ENCODE measurements at places on chromosomes 13 and 19.

GRCh38 chr13:31998131-31998530 lies 33.4 kb upstream of the FRY start:
- no peak for DNase-seq

- DNase-seq, result no peak
These were observed 18.3 kb downstream of the VWA8 start for GRCh38 chr13:41942462-41943094.

DNA sequence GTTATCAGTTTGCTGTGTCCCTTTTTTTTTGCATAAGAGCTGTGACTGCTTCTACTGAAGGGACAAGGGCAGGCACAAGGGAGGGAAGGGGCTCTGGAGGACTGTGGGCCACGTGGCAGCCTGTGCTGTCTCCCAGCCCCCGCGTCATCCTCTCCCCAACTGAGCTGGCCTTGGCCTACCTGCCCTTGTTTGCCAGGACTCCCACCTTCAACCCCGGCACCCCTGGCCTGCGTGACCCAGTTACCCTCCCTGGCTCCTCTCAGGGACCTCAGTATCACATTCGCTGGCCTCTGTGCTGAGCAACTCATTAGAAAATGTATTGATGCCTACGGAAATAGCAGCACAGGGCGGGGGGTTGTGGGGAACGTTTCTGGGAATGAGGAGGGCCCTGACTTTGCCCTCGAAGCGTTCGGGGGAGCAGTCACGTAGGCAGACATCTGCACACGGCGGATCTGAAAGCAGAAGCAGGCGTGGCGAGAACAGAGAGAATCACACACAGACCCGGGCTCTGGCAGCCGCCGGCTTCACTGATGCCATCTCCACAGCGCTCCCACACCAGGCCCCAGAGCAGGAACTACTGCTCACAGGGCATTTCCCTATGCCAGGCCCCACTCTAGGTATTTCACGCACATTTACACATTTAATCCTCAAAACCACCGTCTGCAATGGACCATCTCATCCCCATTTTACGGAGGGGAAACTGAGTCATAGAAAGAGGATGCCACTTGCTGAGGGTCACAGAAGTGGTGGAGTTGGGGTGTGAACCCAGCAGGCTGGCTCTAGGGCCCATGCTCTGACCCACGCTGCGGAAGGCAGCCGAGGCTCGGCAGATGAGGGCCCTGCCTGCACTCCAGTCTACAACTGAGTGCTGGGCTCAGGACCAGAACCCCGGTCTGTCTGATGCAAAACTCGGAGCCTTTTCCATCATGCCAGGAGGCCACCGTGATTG lies 5.7 kb upstream of the ATF5 start:
- no peak for DNase-seq

- no peak for DNase-seq
These were observed 2.6 kb upstream of the MEIS3 start for GRCh38 chr19:47421844-47422395.

GRCh38 chr19:33477781-33478180 lies 43.8 kb downstream of the PEPD start:
- DNase-seq, result no peak

GRCh38 chr13:98144801-98145350 lies 2.0 kb downstream of the FARP1 start:
- DNase-seq, result peak; percentile 54

DNA sequence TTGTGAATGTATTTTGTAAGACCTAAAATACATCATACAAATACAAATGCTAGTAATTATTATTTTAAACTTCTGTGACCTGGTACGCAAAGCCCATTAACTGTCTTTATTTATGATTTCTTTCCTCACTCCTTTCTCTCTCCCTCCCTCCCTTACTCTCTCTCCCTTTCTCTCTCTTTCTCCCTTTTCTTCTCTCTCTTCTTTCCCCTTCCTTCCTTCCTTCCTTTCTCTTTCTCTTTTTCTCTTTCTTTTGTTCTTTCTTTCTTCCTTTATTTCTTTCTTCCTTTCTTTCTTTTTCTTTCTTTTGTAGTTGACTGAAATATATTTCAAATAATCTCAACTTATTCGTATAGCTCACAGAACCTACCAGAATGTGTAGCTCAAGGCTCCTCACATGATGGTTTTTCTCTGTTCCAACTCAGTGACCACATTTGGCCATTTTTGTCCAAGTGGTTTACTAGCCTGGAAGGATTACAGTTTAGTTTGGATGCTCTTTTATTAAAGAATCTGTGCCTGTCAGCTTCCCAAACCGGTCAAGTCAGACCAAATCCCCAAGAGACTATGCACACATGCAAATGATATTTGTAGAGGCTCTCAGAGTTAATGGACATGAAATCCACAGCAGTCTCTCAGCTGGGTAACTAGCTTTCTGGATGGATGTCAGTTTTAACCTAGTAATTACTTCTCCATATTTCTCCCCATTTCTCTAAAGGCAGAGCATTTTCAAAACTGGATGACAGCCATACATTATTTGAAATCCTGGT lies 71.7 kb downstream of the POSTN start:
- peak; percentile 73 for DNase-seq

- DNase-seq, result no peak
These were observed 667 bp downstream of the ZNF878 start for GRCh38 chr19:12052091-12052496.

DNA sequence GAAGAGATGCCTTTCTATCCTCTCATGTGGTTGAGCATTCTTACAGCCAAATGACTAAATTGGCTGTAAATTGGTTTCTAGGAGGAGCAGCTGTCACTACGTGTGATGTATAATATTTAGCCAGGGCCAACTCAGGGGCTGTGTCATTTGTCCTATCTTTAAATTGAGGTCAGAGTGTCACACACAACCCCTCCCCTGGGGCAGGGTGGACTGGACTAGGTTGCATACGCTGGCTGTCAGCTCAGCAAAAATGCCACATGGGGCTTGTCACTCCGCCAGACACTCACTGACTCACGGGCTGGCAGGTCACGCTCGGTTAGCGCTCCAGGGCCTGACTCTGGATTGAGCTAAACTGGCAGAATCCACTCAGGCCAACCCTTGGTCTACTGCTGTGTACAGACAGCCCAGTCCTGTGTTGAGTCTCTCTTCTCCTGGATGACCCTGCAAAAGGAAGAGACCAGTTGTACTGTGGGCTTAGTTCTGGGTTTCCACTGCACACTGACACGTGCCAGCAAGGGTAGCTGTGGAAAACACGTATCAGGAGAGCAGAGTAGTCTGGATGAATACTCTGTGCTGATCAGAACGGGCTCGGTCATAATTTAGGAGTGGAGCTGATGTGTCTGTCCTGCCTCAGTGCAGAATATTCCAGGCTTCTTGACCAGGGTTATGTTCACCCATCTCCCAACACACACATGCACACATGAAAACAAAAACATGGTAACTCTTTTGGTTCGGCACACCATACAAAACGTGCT lies 29.1 kb downstream of the SHISA2 start:
- peak; percentile 89 for DNase-seq

GRCh38 chr19:29875931-29876330 lies 64.1 kb downstream of the CCNE1 start:
- no peak for DNase-seq

GRCh38 chr19:54248016-54248601 lies 5.5 kb upstream of the LILRA6 start:
- DNase-seq, result peak; percentile 14

DNA sequence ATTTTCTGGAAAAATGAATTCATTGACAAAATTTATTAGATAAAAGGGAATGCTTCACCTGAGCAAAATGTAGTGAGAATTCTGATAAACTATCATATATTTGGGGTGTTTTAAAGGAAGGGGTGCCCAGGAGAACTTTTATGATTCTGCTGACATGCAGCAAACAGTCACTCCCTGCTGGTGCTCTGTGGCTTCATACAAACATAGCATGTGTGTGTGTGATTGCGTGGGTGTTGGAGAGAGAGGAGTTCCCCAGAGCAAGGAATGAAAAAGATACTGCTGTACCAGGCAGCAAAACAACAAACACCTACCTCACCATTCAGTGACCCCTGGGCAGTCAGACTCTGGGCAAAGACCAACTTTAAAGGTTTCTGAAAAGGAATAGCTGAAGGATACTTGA lies 546.7 kb downstream of the RFC3 start:
- no peak for DNase-seq

DNA sequence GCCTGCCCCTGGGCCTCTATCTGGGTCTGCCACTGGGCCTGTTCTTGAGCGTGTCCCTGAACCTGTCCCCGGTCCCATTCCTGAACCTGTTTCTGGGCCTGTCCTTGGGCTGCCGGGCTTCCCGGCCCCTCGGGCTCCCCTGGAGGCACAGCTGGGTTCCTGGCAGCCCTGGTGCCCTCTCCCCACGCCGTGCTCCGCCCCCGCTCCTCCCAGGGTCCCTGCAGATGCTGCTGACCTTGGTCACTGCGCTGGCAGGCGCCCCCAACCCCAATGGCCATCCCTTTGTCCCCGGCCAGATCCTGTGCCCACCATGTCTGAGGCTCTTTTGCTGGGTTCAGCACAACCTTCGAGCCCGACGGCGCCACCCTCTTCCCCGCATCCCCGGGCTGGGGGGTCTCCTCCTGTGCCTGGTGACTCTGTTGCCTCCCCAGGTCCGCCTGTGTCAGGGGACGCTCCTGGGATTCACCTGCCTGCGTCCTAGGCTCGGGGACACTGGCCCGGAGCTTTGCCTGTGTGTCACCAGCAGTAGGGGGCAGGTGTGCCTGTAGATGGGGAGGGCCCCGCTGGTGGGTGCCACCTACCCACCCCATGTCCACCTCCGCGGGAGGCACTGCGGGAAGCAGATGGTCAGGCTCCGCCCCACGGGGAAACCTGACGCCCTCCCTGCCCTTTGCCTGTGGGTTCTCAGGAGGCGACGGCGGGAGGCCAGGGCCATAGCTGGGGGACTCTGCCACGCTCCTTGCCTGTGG lies 41.0 kb upstream of the GRTP1 start:
- no peak for DNase-seq

GRCh38 chr19:33674626-33675367 lies 53.0 kb downstream of the CHST8 start:
- DNase-seq, result no peak

DNA sequence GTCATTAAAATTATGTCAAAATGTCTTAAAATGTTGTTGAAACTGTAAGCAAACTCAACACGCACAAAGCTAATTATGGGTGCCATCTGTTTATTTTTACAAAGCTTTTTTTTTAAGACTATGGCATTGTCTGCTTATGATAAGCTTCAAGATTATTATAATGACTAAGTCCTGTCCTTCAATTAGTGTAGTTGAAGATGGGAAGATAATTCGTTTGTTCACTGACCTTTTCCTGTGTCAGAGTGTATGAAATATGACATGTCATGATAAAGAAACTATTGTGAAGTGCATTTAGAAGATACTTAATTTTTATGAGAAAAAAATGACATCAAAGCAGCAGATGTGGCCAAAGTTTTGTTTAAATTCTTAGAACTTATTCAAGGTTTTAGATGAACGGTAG lies 211.3 kb downstream of the PCCA start:
- no peak for DNase-seq

DNA sequence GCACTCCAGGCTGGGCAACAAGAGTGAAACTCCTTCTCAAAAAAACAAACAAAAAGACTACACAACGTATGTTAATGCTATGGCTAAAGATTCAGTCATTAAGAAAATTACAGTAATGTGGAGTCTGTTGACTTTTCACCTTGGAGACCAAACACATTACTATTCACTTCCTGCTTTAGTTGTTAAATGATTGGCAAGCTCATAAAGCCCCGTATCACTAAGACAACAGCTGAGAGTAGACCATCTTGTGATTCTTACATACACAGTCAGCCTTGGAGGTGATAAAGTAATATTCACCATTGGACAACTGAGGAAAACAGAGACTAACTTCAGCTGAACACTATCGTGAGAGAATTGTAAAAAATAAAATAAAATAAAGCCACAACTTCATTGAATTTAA lies 86.5 kb downstream of the KCTD12 start:
- DNase-seq, result peak; percentile 50

DNA sequence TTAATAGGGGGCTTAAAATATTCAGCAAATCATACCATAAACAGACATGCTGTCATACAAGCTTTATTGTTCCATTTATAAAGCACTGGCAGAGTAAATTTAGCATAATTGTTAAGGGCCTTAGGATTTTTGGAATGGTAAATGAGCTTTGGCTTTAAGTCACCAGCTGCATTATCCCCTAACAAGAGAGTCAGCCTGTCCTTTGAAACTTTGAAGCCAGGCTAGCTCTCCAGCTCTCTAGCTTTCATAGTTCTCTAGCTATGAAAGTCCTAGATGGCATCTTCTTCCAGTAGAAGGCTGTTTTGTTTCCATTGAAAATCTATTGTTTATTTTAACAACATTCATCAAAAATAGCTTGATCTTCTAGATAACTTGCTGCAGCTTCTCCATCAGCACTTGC lies 420.8 kb upstream of the GPC6 start:
- no peak for DNase-seq

GRCh38 chr19:9531933-9532332 lies 6.5 kb downstream of the ZNF426 start:
- DNase-seq, result no peak

DNA sequence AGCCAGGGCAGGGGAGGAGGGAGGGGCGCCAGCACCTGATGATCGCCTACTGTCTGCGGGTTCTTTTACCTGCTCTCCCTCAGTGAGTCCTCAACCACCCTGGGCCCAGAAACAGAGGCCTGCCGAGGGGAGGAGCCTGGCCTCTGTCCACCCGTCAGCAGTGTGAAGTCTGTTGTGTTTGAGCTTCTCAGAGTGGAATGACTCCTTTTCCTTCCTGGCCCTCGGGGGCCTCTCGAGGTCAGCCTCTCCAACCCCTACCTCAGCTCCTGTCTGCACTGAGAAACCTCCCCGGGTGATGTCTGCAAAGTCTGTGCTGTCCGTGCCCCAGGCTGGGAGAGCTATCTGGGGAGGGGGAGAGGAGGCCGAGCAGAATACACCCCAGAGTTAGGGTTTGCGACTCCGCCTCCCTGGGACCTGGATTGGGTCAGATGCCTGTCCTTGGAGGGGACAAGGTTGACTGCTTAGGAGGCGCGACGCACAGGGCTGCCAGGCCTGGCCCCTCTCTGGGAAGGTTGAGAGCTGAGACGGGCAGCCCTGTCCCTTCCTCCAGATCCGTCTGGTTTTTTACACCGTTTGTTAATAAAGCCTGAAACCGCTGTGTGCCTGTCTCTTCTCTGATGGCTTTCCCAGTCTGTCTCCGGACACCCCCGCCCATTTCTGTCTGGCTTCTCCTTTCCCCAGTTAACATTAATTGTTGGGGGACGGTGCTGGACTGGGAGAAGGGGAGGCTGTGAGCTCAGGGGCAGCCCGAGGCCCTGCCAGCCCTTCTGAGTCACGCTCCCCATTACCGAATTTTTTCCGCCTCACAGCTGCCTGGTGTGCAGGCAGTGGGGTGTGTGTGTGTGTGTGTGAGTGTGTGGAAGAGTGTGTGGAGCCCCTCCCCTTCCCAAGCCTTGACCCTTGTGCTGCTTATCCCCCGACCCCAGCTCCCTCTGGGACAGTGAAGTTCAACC lies 989 bp upstream of the SSC5D start:
- DNase-seq, result peak; percentile 93

DNA sequence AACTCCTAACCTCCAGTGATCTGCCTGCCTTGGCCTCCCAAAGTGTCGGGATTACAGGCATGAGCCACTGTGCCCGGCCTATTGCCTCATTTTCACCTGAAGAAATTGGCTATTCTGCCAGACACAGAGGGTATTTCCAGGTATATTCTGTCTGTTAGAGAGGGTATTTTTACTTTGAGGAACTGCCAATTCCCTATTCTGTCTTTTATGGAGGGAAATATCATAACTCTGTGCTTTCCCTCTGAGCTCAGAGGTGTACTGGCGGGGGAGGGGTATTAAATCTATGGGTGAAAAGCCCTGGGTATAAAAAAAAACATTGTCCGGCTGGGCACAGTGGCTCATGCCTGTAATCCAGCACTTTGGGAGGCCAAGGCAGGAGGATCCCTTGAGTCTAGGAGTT lies 24.8 kb downstream of the TSKS start:
- no peak for DNase-seq

- DNase-seq, result no peak
These were observed 48.6 kb upstream of the UBE2L5 start for GRCh38 chr13:30373727-30374126.

- DNase-seq, result peak; percentile 46
These were observed 18.9 kb downstream of the PAK4 start for GRCh38 chr19:39144290-39145071.
